Common myeloid progenitor, CD34-positive (primary cell): ENCODE measurements at places on chromosomes 11 and 22.
A peak's percentile ranks its signal among the peaks of the same experiment; 100 is the strongest.

DNA sequence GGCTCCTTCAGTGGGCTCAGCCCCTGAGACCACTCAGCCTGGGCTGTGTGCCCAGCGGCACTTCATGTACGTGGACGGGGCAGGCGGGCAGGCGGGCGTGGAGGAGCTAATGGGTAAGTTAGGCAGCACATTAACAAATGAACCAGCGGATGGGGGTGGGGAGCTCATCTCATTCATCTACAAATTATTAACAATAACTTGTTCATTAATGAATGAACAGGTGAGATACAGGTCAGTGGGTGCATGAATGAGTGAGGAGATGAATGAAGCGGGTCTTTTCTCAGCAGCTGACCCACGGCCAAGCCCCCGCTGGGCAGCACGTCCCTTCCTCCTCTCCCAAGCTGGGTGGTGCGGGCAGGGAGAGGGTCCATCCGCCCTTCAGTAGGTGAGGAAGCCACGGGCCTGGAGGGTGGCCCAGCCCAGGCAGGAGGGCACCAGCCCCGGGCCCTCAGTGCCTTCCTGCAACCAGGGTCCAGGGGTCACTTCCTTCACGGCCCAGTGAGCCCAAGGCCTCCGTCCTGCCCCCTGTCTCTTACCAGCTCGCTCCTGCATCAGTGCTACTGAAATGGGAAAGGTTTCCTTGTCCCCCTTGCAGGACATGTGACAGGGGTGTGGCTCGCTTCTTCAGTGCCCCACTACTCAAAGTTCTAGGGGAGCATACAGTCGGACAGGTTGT is 60.5 kb upstream of the KCNQ1OT1 start:
- no peak for DNase-seq

- DNase-seq: no peak
Measured at GRCh38 chr22:21697880-21698279, 32.1 kb downstream of the PPIL2 start.

- DNase-seq: no peak
Measured at GRCh38 chr22:32615874-32616564, 141.4 kb downstream of the FBXO7 start.

- no peak for DNase-seq
Measured at GRCh38 chr22:49480896-49481658, 346.6 kb downstream of the BRD1 start.

GRCh38 chr11:67384851-67385366 is 6.9 kb upstream of the RAD9A start:
- no peak for DNase-seq

DNA sequence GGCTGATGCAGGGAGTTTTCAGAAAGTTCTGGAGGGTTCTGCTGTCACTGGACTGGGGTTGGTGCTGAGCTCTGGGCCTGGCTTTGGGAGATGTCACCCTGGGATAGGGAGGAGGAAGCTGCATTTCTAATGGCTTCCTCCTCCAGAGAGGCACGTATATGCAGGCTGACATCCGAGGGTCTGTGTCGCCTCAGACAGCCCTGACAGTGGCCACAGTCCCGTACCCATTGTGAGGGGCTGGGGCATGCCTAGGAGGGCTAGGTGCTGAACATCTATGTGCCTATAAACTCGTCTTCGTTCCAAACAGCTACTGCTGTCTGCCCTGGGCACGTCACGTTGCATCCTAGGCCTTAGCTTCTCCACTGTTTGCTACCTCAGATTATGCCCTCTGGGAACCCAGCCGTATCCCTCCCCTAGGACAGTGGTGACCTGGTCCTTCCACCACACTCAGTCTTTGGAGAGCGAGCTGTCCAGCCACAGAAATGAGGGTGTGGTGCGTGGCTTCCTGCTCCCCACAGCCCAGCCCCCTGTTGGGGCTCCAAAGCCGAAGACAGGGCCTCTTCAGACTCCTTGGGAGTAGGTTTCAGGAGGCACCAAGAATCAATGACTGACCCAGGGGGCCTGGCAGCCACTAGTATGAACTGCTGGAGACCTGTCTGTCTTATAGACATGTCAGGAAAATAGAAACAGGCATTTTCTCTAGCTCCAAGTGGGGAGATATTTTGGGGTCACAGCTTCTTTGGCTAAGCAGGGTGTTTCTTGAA is 26.4 kb downstream of the ADAMTS15 start:
- DNase-seq: no peak

DNA sequence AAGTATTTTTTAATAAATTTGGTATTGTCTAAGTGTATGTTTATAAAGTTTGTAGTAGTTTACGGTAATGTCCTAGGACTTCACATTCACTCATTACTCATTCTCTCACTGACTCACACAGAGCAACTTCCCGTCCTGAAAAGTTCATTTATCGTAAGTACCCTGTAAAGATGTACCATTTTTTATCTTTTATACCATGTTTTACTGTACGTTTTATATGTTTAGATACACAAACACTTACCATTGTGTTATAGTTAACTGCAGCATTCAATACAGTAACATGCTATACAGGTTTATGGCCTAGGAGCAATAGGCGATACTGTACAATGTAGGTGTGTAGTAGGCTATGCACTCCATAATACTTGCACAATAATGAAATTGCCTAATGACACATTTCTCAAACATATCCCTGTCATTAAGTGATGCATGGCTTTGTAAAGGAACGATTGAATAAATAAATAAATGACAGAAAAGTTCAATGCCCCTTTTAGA is 12.5 kb upstream of the CARD18 start:
- no peak for DNase-seq

DNA sequence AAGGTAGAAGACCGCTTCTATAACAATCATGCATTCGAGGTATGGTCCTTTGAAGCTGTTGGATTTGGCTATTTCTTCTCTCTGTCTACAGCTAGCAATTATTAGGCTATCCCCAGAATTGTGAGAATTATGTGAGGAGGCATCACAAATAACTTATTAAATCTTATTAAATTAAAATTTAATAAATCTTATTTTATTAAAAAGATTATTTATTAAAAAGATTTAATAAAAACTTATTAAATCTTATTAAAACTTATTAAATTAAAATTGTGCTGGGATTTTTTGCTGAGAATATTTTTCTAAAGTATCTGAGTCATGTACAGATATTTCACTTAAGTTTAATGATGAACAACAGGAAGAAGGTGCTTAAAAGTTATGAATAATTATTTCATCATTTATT is 7.7 kb downstream of the SPA17 start:
- no peak for DNase-seq

GRCh38 chr22:46043339-46043738 is 66.4 kb upstream of the WNT7B start:
- no peak for DNase-seq

DNA sequence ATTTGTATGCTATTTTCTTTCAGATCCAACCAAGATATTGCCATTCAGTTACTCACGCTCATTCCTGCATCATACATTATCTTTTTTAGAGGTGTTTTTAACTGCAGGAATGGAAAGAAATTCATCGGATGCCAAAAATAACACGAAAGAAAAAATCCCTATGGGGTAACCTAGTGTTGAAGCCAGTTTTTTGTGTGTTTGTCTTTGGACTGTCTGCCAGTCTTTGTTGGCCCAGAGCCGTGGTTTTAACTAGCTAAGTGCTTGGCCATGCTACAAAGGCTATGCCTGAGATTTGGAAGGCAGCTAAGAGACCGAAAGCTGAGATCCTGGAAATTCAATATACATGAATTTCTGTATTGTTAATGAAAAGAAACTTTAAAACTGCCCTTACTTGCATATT is 309.8 kb upstream of the CNTN5 start:
- DNase-seq: no peak

DNA sequence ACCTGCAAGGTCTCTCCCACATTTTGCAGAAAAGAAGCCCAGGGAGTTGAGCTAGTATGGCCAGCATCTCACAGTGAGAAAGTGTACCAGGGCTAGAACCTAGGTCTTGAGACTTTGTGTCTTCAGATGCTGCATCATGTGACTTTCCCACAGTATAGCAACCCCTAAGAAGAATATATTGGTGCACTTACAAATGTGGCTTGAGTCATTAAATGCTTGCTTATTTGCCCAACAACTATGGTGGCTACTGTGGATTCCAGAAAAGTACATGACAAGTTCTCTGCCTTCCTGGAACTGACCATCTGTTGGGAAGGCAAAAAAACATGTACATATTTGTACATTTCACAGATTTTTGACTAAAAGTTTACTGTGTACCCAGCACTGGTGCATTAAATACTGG is 55.0 kb downstream of the POLD3 start:
- DNase-seq: no peak

- no peak for DNase-seq
Measured at GRCh38 chr11:10410844-10411200, 44.2 kb upstream of the AMPD3 start.

- no peak for DNase-seq
Measured at GRCh38 chr11:3684819-3685172, 13.6 kb upstream of the CHRNA10 start.

GRCh38 chr11:70105755-70106571 is 27.8 kb downstream of the ANO1 start:
- DNase-seq: no peak

DNA sequence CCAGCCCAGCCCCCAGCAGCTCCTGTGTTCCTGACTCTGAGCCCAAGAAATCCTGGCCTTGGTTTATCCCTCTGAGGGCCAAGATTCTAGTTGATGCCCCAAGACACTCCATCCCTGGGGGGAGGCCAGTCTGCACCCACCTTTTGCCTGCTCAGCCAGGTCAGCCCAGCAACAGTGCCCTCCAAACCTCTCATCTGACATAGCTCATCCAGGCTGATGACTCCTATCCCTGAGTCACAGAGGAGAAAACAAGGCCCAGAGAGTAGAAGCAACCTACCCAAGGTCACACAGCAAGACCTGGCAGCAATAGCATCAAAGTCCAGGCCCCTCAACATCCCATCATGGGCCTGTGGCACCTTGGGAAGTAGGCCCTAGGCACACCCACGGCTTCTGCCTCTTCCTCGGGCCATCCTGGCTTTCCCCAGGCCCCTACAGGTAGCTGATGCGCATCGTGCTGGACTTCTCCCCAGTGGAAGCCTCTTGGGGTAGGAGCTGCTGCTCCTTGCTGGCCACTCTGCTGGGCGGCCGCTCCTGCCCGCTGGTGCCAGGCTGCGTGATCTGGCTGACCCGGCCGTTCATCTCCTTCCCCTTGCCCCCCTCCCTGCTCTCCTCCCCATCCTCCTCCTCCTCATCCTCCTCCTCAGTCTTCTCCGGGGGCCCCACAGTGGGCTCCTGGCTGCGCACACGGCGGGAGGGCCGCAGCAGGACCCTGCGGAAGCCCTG is 6.0 kb downstream of the SSTR3 start:
- no peak for DNase-seq

DNA sequence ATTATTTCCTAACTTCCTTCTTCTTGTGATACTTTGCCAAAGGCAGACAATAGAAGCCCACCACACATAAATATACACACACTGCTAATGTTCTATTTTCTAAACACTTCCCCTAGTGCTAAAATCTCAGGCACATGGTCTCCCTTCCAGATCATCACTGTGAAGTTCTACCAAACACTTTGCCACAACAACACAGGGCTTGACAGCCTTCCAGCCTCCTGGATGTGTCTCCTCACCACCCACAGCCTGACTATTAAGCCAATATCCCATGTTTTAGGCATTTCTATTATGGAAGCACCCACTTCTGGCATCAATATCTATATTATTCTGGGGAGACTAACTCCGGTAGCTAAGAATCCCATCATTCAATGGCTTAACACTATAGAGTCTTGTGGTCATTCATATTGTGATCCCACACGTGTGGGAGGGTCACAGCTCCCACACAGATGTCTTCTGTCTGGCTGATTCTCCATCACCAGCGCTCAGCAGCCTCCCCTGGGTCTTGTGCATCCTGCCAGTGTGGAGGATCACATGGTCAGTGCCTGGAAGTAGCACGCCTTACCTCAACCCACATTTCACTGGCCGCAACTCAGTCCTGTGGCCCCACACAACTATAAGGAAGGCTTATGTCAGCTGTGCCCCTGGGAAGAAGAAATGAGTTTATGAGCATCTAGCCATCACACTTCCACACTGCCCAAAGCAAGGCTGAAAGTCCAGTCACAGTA is 29.0 kb downstream of the SPATA19 start:
- no peak for DNase-seq

- DNase-seq: peak; percentile 20
Measured at GRCh38 chr11:13667245-13667644, 1.2 kb upstream of the FAR1 start.

DNA sequence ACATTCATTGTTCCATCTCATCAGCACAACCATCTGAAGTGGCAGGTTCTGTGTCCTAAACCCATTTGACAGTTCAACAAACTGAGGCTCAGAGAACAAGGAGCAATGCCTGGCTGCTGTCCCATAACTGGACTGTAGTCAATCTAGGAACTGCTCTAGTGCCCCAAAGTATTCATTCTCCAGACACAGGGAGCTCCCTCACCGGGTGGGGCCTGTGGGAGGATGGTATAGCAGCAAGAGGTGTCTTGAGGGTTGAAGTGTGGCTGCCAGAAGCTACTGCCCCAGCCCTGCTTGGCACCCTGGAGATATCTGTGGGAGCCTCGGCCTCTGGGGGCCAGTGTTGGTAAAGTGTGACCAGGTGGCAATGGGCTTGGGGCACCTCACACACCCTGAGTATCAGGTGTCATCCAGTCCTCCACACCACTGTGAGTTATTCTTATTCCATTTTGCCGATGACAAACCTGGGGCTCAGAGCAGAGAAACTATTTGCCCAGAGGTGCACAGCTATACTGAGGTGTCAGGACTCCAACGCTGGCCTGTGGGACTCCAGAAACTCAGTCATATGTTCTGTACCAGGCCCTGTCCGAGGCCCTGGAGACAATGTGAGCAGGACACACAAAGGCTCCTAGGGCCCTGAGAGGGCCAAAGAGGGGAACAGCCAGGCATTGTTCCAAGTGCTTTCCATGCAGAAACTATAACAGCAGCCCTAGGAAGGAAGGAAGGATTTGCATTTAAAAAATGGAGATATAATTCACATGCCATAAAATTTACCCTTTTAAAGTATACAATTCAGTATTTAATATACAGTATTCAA is 46.0 kb upstream of the KLHL35 start:
- DNase-seq: no peak

- peak; percentile 68 for DNase-seq
Measured at GRCh38 chr11:114208377-114208776, 87.8 kb upstream of the NNMT start.

GRCh38 chr11:125101596-125101995 is 9.8 kb downstream of the TMEM218 start:
- DNase-seq: no peak

GRCh38 chr11:57903441-57904123 is 120.1 kb upstream of the OR9Q1 start:
- peak; percentile 82 for DNase-seq
